ENCODE measurements at places on chromosomes 16 and 17.

DNA sequence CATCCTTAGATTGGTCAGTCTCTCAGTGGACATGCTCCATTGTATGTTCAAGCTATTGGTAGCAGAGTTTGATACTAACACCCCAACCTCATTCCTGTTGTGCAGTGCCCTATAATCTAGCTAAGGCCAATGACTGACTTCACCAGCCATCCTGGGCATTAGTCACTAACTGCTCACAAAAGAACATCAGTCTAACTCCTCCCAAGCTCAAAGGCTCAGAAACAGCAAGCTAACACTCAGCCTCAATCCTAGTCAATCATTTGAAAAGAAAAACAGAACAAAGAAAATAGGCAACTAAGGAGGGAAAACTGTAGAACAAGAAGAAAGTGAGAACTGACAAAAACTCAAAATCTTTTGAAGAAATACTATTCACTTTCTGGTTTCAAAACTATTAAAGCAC, 199.1 kb upstream of the C17orf78 start:
- H3K27ac ChIP-seq, result no peak overlapping the region
- peaks cover 14% of the 10 kb centered on the region for H3K36me3 ChIP-seq
- DNase-seq, result no peak

- no peak for DNase-seq
- H3K36me3 ChIP-seq, result no peaks in the 10 kb centered on the region
- H3K4me3 ChIP-seq, result no peak overlapping the region
- H3K27me3 ChIP-seq, result no peaks in the 10 kb centered on the region
- H3K4me1 ChIP-seq, result peaks cover 26% of the 10 kb centered on the region
These were observed 64.4 kb downstream of the KSR1 start for GRCh38 chr17:27520491-27521185.

DNA sequence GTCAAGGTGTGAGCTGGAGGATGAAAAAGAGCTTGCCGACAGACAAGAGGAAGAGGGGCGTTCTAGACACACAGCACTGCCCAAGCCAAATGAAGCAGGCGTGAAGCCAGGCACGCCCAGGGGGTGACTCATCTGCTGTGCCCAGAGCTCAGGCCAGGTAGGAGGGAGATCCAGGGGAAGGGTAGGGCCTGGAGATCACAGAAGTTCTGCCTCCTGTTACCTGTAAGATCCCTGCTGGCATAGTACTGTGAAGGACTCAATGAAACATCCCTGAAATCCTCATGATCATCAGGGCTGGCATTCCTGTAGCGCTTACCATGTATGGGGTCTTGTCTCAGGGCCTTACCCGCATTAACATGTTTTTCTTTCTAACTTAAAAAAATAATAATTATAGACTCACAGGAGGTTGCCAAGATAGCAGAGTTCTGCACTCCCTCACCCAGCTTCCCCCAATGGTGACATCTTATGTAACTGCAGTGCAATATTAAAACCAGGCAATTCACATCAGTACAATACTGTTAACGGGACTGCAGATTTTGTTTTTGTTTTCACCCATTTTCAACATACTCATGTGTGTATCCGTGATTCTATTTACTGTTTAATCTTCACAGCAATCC, 158.6 kb downstream of the XYLT1 start:
- peak overlapping the region; percentile 91 for H3K27ac ChIP-seq
- H3K36me3 ChIP-seq, result no peaks in the 10 kb centered on the region
- H3K27me3 ChIP-seq, result no peaks in the 10 kb centered on the region
- peaks cover 20% of the 10 kb centered on the region for H3K4me1 ChIP-seq
- no peak overlapping the region for H3K4me3 ChIP-seq

DNA sequence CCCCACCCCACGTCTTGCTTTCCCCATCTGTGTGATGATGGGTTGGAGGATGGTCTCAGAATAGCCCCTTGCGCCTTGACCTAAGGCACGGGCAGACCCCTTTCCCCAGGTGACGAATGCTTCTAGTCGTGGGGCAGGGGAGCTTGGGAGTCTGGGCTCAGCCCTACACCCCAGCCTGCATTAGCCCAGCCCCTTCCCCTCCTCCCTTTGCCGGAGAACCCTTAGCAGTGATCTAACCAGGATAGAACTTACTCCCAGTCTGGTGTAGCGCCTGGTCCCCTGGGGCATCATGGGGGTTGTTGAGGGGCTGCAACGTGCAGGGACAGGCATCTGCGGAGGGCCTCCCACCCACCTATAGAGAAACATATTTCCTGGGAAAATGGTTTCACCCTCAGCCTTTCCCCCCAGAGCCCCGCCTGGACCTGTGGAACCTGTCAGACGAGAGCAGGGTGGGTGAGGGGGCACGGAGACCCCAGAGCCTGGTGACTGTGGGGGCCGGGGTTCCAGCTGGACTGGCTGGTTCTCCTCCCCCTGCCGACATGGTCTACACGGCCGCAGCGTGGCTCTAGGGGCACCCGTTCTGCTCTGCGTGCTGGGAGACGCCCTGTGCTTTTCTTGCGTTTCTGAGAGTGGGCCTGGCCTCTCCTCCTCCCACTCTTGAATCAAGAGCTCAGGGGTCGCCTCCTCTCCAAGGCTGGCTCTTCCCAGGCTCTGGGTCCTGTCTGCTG, 4.7 kb downstream of the SMTNL2 start:
- H3K36me3 ChIP-seq, result no peaks in the 10 kb centered on the region
- no peaks in the 10 kb centered on the region for H3K27me3 ChIP-seq
- H3K4me3 ChIP-seq, result peak overlapping the region; percentile 89
- peaks cover 81% of the 10 kb centered on the region for H3K4me1 ChIP-seq
- H3K27ac ChIP-seq, result peak overlapping the region; percentile 94

- H3K27ac ChIP-seq, result no peak overlapping the region
- peaks cover 4% of the 10 kb centered on the region for H3K4me1 ChIP-seq
- no peak for DNase-seq
- H3K27me3 ChIP-seq, result no peaks in the 10 kb centered on the region
These were observed 85.9 kb downstream of the SNX29 start for GRCh38 chr16:12062343-12063003.

- peaks cover 3% of the 10 kb centered on the region for H3K4me1 ChIP-seq
- H3K4me3 ChIP-seq, result no peak overlapping the region
- H3K27me3 ChIP-seq, result no peaks in the 10 kb centered on the region
- H3K27ac ChIP-seq, result no peak overlapping the region
These were observed 204.8 kb upstream of the C17orf78 start for GRCh38 chr17:37170881-37171425.

- H3K27me3 ChIP-seq, result no peaks in the 10 kb centered on the region
- no peak overlapping the region for H3K27ac ChIP-seq
- H3K36me3 ChIP-seq, result peaks cover 11% of the 10 kb centered on the region
- no peak overlapping the region for H3K4me3 ChIP-seq
These were observed 187.6 kb downstream of the KATNIP start for GRCh38 chr16:27737513-27737912.

GRCh38 chr17:7561589-7562207, at the start of gene SENP3:
SENP3 (plus strand) TSS chr17:7561919; CDS start chr17:7563077, 1,158 bp downstream.
- peak; percentile 95 for DNase-seq
- H3K27me3 ChIP-seq, result no peaks in the 10 kb centered on the region
- H3K27ac ChIP-seq, result peak within 1 kb of the TSS; percentile 98
- H3K4me1 ChIP-seq, result peaks cover 47% of the 10 kb centered on the region
- peak within 1 kb of the TSS; percentile 93 for H3K4me3 ChIP-seq
- peaks cover 6% of the 10 kb centered on the region for H3K36me3 ChIP-seq

DNA sequence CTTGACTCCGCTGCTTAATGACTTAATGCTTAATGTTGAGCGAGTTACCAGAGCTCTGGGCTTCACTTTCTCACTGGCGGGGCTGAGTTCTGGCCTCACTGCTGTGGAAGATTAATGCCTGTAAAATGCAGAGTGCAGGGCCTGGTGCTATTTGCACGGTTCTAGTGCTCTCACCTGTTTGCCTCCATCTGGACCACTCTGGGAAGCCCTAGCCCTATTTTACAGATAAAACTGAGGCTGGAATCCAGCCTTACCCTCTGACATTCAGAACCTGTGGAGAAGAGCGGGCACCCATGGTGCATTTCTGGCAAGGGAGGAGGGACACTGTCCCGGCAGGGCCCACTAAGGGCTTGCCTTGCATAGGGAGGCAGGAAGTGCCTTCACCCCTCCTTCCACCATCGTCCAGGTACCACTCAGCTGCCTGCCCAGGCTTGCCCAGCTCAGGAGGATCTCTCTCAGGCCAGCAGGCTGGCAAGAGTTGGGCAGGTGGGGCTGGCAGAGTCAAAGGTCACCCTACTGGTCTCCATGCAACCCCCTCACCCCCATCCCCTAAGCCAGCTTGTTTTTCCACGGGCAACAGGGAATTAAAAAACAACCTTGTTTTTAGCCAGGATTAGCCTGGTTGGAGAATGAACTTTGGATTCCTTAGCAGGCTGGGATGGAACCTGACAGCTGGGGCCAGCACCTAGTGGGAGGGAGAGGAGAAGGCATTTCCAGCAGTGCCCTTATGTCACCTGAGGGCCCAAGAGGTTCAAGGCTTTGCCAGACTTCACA, 4.1 kb upstream of the UBALD1 start:
- peaks cover 2% of the 10 kb centered on the region for H3K36me3 ChIP-seq
- DNase-seq, result no peak
- no peak overlapping the region for H3K4me3 ChIP-seq

- H3K27me3 ChIP-seq, result no peaks in the 10 kb centered on the region
- no peak for DNase-seq
- H3K4me1 ChIP-seq, result peaks cover 48% of the 10 kb centered on the region
- peak overlapping the region; percentile 98 for H3K4me3 ChIP-seq
- peaks cover 23% of the 10 kb centered on the region for H3K36me3 ChIP-seq
These were observed 1.9 kb downstream of the SRSF1 start for GRCh38 chr17:58005031-58005727.

GRCh38 chr16:17488506-17488905, 17.7 kb upstream of the XYLT1 start:
- DNase-seq, result no peak
- no peak overlapping the region for H3K4me3 ChIP-seq
- H3K27ac ChIP-seq, result no peak overlapping the region
- no peaks in the 10 kb centered on the region for H3K27me3 ChIP-seq
